ENCODE measurements at places on chromosomes 3 and 15. TPM values are rescaled to one million over a fixed set of nuclear protein-coding genes. Genes with fewer than 3 reads are reported as not detected.

ZNF35 gene
- total RNA-seq, result 3.2 TPM

DNA sequence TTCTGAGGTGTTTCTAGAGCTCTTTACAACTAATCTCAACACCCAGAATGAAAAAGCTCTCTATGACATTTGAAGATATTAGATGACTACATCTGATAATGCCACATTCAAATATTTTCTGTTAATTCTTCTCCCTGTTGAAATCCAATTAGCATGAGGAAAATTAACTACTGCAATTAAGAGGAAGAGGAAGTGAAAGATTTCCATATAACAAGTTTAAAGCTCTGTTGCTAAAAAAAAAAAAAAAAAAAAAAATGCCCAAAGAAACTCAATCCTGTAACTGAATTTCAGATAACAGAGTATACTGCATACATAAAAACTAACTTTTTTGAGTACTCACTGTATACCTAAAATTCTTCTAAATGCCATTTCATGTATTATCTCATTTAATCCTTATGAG lies 109.8 kb downstream of the TNIK start:
- H3K4me3 ChIP-seq, result no peak overlapping the region
- DNase-seq, result no peak
- peaks cover 7% of the 10 kb centered on the region for H3K36me3 ChIP-seq
- H3K27ac ChIP-seq, result no peak overlapping the region
- peaks cover 70% of the 10 kb centered on the region for H3K4me1 ChIP-seq

PLSCR5 gene
- not detected for total RNA-seq

- no peak overlapping the region for H3K27ac ChIP-seq
- H3K36me3 ChIP-seq, result no peaks in the 10 kb centered on the region
- no peak for DNase-seq
- peaks cover 2% of the 10 kb centered on the region for H3K27me3 ChIP-seq
Observed at GRCh38 chr3:194265505-194265892, 85.6 kb downstream of the CPN2 start.

DNA sequence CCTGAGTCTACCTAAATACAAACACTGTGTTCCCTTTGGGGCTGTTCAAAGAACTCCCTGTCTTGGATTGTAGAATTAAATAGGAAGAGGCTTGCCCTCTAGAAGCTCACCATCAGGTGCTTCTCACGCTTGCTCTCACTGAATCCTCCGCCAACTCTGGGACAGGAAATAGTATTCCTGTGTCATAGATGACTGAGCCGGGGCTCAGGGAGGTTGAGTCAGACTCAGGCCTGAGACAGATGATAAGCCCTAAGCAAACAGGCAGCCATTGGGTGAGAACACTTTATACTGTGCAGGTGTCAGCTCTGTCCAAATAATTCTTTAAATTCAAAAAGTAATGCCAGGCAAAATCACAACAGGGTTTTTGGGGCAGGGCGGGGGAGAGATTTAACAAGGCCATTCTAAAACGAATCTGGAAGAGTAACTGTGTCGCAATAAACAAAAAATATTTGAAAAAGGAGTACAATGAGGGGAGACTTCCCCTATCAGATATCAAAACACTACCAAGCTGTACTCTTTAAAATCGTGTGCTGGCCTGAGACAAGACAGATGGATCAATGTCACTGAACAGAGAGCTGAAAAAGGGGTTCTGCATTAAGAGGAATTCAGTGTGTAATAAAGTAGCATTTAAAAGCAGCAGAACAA lies 59.0 kb downstream of the EPHB3 start:
- DNase-seq, result no peak
- no peaks in the 10 kb centered on the region for H3K27me3 ChIP-seq
- no peaks in the 10 kb centered on the region for H3K36me3 ChIP-seq
- no peak overlapping the region for H3K4me3 ChIP-seq

TMOD2 gene
- 7.9 TPM for total RNA-seq

- no peak for DNase-seq
- H3K27me3 ChIP-seq, result no peaks in the 10 kb centered on the region
- no peak overlapping the region for H3K27ac ChIP-seq
- H3K4me3 ChIP-seq, result no peak overlapping the region
- peaks cover 4% of the 10 kb centered on the region for H3K4me1 ChIP-seq
- H3K36me3 ChIP-seq, result peaks cover 28% of the 10 kb centered on the region
Observed at GRCh38 chr3:50050361-50050760, 38.4 kb upstream of the RBM5 start.

- no peak overlapping the region for H3K4me3 ChIP-seq
- no peaks in the 10 kb centered on the region for H3K27me3 ChIP-seq
- H3K4me1 ChIP-seq, result peaks cover 3% of the 10 kb centered on the region
- no peak overlapping the region for H3K27ac ChIP-seq
Observed at GRCh38 chr15:57205996-57206395, 170.3 kb upstream of the CGNL1 start.

- DNase-seq, result no peak
- H3K4me1 ChIP-seq, result no peaks in the 10 kb centered on the region
- H3K27me3 ChIP-seq, result no peaks in the 10 kb centered on the region
Observed at GRCh38 chr3:175153595-175153994, 294.5 kb downstream of the NAALADL2 start.

COL6A5 gene
- not detected for total RNA-seq

GRCh38 chr15:73990250-73991005 lies 1.7 kb downstream of the STOML1 start:
- peaks cover 4% of the 10 kb centered on the region for H3K36me3 ChIP-seq
- H3K4me3 ChIP-seq, result peak overlapping the region; percentile 26
- no peaks in the 10 kb centered on the region for H3K27me3 ChIP-seq
- DNase-seq, result no peak
- H3K27ac ChIP-seq, result no peak overlapping the region
- H3K4me1 ChIP-seq, result peaks cover 26% of the 10 kb centered on the region

FILIP1L gene
- 0.17 TPM for total RNA-seq

DNA sequence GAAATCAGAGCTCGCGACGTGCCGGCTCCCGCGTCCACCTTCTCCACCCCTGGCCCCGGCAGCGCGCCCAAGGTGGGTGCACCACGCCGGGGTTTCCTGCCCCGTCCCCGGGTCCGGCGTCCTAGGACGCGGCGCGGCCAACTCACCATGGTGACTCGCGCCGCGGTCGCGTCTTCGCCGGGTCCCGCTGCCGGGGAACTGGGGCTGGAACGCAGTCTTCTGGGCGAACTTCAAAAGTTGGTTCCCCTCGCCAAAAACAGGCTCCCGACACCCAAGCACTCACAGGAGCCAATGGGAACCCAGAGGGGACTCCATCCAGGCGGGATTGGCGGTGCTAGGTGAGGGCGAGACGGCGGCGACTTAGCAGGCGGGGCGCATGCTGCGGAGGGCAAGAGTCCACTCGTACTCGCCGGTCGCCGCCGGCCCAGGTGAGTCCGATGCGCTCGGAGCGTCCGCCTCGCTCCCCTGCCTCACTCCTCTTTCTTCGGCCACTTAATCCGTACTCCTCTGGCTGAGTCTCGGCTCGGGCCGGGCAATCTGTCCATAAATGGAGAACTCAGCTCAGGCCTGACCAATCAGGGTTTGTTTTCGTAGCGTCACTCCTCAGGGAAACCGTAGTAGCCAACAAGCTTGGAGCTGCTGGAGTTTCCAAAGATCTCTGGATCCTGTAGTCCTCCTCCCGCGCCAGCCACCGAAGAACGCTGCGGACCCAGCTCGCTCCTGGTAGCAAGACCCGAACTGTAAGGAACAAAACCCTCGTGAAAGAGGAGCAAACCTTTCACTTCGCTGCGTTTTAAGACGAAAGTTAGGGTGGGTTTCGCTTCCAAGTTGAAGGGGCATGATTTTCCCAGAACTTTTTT lies at the start of gene MYO1E:
Gene MYO1E (minus strand): TSS at position 520 of the 860 bp plus-strand sequence. CDS start 371 bp downstream, at position 149.
- H3K4me1 ChIP-seq, result peaks cover 18% of the 10 kb centered on the region
- peak; percentile 25 for DNase-seq
- peak within 1 kb of the TSS; percentile 79 for H3K4me3 ChIP-seq
- peak within 1 kb of the TSS; percentile 38 for H3K27ac ChIP-seq

DNA sequence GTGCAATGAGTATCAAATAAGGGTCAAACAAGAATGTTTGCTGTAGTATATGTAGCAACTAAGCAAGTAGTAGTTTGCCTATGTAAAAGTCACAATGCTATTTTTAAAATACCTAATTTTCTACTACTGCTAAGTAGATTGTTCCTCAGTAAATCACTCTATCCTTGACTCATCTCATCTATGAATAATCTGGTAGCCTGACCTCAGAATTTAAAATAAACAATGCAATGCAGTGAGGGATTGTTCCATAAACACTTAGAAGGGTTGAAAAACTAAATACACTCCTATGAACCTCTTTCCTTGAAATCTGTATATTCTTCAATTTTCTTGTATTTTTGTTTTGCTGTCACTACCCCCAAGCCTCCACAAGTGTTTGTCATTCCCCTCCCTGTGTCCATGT lies 253.3 kb downstream of the TBC1D5 start:
- no peak overlapping the region for H3K4me3 ChIP-seq
- no peaks in the 10 kb centered on the region for H3K4me1 ChIP-seq
- DNase-seq, result no peak
- H3K36me3 ChIP-seq, result peaks cover 20% of the 10 kb centered on the region

- H3K27ac ChIP-seq, result peak overlapping the region; percentile 1
- peaks cover 34% of the 10 kb centered on the region for H3K4me1 ChIP-seq
- H3K27me3 ChIP-seq, result no peaks in the 10 kb centered on the region
Observed at GRCh38 chr3:27963519-27963918, 241.4 kb upstream of the EOMES start.

DNA sequence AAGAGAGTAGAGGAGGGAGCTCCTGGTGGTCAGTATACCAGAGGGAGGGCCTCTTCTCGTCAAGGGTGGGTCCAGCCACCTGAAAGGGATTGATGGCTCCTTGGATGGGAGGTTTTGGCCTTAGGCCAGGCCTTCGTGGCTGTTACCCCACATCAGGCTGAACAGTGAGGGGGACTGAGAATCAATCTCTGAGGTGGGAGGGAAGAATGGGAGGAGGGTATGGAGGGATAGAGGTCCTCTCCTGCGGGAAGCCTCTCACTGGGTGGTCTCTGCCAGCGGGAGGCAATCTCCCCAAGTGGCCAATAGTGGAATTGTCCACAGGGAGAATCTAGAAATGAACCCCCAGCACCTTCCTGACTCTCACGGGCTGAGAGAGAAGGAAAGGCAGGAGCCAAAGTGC lies 53.5 kb downstream of the BSN start:
- no peak for DNase-seq
- no peak overlapping the region for H3K4me3 ChIP-seq
- no peak overlapping the region for H3K27ac ChIP-seq
- H3K36me3 ChIP-seq, result no peaks in the 10 kb centered on the region
- H3K27me3 ChIP-seq, result no peaks in the 10 kb centered on the region

EOMES gene
- total RNA-seq, result 1.4 TPM

GRCh38 chr3:111802163-111802625 lies 56.9 kb upstream of the PHLDB2 start:
- no peak overlapping the region for H3K27ac ChIP-seq
- no peaks in the 10 kb centered on the region for H3K36me3 ChIP-seq
- H3K27me3 ChIP-seq, result no peaks in the 10 kb centered on the region
- H3K4me1 ChIP-seq, result no peaks in the 10 kb centered on the region
- no peak for DNase-seq

DNA sequence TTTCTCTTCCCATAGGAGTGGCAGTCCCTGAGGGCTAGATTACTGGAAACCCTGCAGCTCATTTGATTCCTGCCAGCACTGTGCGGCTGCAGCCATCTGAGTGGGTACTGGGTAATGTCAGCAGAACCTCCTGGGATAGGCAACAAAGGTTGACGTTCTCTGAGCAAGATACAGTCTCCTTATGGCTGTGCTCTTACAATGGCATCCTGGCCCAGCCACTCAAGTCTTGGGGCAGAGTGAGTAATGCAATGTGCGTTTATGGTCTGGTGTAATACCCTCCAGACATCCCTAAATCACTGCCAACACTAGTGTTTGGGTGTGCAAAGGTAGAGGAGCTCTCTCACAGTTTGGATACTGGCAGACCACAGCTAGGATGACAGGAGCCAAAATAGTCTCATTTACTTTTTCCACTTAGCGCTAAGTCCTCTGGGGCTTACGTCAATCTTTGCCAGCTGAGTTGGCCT lies 775.8 kb downstream of the ZNF385D start:
- no peak overlapping the region for H3K27ac ChIP-seq
- no peak overlapping the region for H3K4me3 ChIP-seq
- H3K36me3 ChIP-seq, result no peaks in the 10 kb centered on the region
- H3K4me1 ChIP-seq, result no peaks in the 10 kb centered on the region
- DNase-seq, result no peak

DNA sequence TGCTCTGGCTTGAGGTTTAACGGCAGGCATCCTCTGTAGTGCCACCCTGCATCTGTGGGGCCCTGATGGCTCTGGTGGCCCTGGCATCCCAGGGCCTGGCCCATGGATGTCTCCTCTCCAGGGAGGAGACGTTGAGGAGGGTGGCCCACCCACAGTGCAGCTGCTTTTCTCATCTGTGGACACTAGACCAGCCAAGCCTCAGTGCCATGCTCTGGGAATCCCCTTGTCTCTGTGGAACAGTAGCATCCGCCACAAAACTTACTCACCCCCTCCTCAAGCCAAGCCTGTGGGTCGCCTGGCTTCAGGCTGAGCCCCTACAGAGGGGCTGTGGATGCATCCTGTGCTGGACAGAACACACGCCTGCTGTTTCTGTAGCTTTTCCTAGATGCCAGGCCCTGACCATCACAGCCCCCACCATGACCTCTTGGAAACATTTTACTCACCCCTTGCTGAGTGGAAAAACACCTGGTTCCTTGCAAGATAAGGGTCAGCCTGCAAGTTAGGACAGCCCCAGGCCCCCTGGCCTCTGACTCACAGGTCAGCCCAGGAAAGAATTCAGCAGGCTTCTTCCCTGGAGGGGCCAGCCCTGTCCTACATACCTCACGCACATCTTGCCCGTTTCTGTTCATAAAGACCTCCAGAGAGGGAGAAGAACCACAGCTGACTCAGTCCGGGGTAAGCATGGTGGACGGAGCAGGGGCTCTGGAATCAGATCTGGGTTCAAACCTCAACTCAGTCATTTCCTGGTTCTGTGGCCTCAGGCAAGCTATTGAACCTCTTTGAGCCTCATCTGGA lies 19.0 kb downstream of the PAK6 start:
- DNase-seq, result no peak
- peaks cover 22% of the 10 kb centered on the region for H3K27me3 ChIP-seq
- H3K4me1 ChIP-seq, result peaks cover 6% of the 10 kb centered on the region

SECISBP2L gene
- total RNA-seq, result 22.5 TPM

KIAA1143 gene
- total RNA-seq, result 32.5 TPM

CAMP gene
- not detected for total RNA-seq
